ENCODE measurements at places on chromosomes 11 and 22.

- DNase-seq: no peak
These were observed 436.0 kb downstream of the NELL1 start for GRCh38 chr11:21105196-21105917.

- DNase-seq: no peak
These were observed 1.7 kb upstream of the UCP3 start for GRCh38 chr11:74010306-74011300.

- DNase-seq: peak; percentile 14
These were observed 58.1 kb downstream of the SNX19 start for GRCh38 chr11:130858215-130858614.

DNA sequence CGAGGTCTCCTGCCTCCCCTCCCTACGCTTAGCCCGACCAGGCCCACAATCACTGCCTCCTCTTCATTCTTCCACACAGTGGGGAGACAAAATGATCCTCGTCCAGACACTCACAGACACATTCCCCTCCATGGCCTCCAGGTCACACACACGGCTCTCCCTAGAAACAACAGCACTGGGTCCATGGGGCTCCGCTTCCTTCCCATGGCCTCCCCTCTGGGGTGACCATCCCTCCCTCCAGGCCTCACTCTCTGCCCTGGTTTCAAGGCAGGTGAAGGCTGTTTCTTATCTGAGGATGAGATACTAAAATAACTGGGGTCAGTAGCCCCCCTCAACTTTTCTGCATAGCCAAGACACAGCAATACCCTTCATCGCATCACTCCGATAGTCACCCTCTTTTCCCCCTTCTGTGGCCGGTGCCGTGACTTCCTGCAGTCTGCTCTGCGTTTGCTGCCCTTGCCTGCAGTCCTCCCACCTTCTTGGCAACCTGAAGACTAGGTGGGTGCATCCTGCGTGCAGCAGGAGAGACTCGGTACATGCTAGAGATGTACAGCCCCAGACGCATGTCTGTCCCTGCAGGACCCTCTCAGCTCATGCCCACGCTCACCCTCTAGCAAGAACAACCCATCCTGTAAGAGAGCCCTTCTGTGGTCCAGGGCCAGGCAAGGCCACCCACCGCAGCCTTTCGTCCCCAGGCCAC, 55.8 kb downstream of the CD6 start:
- DNase-seq: no peak

- DNase-seq: no peak
These were observed 16.9 kb downstream of the TUB start for GRCh38 chr11:8097926-8098325.

DNA sequence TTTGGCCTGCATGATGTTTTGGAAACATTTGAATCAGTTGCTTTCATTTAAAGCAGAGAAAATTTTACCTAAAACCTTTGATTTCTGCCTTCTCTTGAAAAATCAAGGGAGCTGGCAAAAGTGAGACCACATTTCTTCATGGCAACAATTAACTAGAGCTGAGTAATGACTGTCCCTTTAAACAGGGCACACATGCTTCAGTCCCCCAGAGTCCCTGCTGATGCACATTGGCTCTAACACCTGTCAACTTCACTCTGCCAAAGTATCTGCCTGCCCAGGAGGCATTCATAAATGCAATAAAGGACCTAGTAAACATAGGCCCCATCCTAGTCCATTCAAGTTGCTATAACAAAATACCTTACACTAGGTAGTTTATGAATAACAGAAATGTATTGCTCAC, 87.1 kb upstream of the LDLRAD3 start:
- no peak for DNase-seq

GRCh38 chr11:115453693-115454490, 50.3 kb downstream of the CADM1 start:
- no peak for DNase-seq

DNA sequence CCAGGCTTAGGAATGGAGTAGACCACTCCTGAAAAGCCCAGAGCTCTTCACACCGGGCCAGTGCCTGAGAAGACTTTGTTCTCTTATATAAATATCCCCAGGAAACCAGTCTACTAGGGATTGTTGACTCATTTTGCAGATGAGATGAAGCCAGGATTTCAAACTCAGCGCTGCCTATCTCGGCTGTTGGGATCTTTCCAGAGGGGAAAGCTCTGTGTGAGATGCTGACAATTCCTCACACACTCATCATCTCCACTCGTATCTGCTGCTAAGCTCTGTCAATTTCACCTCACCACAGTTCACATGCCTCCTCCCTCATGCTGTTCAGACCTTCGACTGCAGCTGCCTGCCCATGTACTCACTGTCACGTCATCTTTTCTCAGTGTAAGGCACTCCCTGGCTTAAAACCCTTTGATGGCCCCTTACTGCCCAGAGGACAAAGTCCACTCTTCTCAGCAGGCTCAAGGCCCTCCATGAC, 12.5 kb downstream of the USH1C start:
- no peak for DNase-seq

GRCh38 chr11:76648061-76648460, 22.5 kb downstream of the LRRC32 start:
- no peak for DNase-seq

GRCh38 chr11:61089806-61090491, 12.3 kb upstream of the CD5 start:
- DNase-seq: no peak

DNA sequence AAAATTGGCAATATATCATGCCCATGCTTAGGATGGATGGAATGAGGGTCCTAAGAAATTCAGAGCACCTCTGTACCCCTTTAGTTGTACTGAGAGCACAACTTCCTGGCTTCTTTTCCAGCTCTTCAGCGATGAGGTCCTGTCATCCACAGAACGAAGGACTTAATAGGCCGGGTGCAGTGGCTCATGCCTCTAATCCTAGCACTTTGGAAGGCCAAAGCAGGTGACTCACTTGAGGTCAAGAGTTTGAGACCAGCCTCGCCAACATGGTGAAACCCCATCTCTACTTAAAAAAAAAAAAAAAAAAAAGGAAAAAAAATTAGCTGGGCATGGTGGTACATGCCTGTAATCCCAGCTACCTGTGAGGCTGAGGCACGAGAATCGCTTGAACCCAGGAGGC, 125.3 kb upstream of the BMAL1 start:
- DNase-seq: no peak

DNA sequence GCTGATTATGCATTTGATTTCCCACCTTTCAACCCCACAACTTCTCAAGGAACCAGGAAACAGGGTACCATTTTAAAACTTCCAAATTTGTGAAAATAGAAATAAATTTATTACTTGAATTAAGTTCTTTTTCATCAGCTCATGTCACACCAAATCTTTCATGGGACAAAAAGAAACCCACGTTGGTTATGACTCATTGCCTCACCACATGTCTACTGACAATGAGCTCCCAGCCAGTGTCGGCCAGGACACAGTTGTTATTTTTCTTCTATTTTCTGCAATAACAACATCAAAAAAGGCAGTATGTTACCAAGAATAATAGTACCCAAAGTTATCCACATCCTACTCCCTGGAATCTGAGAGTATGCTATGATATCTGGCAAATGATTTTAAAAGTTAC, 17.3 kb downstream of the MS4A6A start:
- DNase-seq: peak; percentile 54

- no peak for DNase-seq
These were observed 800.6 kb downstream of the NTM start for GRCh38 chr11:132171031-132171430.

DNA sequence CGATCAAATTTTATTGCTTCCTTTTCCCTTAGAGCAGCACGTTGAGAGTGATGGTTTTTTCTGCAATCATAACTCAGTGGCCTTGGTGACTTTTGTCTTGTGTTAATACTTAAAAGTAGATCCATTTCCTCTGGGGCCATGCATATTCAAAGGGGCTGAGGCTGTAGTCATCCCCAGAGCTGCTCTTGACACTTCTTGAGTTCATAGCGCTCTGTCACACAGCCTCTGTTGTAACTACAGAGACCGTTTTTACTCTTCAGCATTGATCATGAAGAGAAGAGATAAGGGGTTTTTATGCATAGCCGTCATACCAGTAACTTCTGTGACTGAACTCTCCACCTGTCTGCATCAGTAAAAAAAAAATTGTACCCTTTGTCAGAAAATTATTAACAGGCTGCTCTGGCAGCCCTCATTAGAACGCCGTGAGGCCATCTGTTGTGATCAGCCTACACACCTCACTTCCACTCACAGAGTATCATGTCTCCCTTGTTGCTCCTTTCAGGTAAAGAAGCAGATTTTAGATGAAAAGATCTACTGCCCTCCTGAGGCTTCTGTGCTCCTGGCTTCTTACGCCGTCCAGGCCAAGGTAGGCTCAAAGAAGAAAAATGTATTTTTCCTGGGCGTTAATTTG, 38.4 kb downstream of the NF2 start:
- DNase-seq: no peak

GRCh38 chr11:75013051-75013450, 24.3 kb downstream of the NEU3 start:
- DNase-seq: no peak

DNA sequence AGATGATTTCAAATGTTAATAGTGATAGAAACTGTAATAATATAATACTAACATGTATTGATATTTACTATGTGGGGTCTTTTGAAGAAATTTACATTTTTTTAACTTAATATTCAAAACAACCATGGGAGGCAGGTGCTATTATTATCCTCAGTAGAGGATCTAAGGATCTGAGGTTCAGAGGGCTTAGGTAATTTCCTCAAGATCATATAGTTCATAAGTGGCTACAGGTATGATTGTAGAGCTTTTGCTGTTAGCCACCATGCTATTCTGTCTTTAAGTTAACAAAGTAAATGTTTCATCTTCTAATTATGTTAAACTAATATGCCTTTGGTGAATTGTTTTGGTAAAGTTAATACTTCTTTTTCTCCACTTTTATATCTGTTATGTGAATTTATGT, 83.6 kb downstream of the PDE3B start:
- no peak for DNase-seq

DNA sequence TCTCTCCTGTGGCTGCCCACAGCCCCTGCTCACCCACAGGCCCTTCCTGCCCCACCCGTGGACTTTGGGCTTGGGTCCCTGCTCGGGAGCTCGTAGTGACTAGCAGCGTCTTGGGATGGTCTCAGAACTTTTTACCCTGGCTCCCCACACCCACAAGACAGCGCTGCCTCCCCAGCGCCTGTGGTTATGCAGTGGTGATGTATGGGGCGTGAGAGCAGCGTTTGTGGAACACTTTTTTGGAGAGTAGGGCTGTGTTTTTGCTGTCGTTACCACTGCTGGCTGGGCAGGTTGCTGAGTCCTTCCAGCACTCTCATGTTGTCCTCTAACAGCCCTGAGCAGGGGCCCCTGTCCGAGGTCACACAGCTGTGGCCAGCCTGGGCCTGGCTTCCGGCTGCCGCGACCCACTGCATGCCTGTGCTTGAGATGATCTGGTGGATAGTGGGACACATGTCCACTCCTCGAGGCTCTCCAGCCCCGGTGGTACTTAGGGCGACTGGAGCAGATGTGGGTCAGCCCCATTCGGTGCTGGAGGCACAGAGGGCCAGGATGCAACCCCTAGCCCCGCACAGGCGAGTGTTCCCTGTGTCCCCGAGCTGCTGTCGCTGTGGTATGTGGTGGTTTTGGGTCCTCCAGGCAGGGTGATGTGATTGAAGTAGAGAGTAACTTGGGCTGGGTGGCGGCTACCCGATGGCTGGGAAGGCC, 7.1 kb upstream of the GRAMD4 start:
- DNase-seq: no peak

DNA sequence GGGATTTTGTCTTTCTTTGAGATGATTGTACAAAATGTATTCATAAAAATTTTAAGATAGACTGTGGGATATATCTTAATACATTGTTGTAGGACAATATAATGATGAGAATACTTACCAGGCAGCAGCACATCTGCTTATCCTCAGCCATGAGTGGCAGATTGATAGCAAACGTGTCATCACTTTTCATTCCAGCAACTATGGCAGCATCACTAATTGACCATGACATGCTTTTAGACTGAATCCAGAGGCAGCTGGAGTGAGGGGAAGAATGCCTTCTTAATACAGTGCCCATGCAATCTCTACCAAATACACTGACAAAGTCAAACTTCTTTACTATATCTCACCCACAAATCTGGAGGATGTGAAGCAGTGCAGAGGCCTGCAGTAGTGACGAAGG, 755.2 kb upstream of the RAG2 start:
- DNase-seq: no peak

- no peak for DNase-seq
These were observed 209.6 kb downstream of the BUD13 start for GRCh38 chr11:116563028-116563711.
